ENCODE measurements at places on chromosomes 1 and 21. TPM values are rescaled to one million over a fixed set of nuclear protein-coding genes. Genes with fewer than 3 reads are reported as not detected.

The RSPO1 gene
- total RNA-seq, result not detected

DNA sequence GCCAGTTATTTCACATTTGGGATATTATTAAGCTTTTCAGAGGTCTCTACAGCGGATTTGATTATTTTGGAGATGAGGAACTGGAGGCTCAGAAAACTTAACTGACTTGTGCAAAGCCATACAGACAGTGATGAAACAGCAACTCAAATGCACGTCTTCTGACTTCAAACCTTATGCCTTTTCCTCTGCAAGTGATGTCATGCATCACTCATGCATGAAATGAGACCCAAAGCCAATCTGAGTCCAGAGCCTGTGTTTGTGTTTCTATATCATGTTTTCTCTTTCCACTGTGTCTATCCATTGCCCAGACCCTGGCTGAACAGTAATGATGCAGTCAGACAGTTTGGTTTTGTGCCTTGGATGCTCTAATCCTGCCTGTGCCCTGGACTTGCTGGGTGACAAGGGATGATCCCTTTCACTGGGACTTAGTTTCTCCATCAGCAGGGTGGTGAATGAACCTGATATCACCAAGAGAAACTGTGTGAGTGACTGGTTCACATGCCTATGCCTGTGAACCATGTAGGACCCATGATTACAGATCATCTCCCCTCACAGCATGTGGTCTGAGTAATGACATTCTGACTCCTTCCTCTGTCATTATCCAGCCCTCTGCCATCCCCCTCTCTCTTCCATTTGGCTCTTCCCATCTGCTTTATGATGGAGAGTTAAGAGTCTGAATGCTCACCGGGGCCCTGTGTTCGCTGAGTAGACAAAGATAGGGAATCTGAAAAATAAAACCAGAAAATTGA, 33.4 kb downstream of the SLAMF6 start:
- DNase-seq, result no peak

The SPATA1 gene
- total RNA-seq, result 3.5 TPM

DNA sequence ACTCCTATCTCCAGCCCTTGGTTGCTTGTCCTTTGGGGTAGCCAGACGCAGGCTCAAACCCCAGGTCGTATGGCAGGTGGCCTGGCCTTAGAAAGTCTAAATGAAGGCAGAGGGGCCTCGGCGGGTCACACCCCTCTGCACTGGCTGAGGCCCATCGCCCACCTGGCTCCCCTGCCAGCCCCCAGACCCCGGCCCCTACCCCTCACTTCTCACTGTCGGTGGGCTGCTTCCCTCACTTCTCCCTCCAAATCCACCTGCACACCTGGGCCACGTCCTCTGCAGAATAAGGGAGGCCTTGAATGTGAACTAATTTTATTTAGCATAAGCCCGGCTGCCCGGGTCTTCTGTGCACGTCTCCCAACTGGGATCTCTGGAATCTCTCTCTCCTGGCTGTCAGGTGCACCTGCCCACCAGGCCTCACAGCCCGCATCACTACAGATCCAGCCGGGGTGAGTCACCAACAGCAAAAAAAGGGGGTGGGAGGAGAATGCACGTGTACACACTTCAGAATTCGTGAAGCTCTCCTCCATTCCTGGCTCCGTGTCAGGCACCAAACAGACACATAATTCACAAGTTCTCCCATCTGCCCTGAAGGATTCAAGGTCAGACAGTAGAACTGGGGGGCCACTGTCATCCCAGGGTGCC, 107.5 kb upstream of the SIM2 start:
- DNase-seq, result no peak
